ENCODE measurements at places on chromosomes 12 and 14.

- DNase-seq = no peak
Observed at GRCh38 chr14:76546426-76547221, 170.7 kb downstream of the ESRRB start.

DNA sequence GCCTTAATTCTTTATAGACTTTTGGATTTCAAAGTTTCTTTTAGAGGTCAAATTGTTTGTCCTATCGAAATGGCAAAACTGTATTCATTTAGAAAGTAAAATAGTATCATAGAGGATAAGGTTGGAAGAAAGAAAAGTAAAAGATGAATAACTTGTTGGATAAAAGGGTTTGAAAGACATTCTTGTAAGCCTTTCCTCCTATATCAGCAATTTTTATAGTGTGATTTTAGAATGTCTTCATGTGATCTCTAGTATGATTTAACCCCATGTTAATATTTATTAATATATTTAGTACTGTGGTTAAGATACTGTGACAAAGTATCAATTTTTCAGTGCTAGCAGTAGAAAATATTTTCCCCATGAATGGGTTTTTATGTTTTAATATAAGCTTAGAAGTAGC lies 4.5 kb downstream of the ARF6 start:
- DNase-seq = no peak

DNA sequence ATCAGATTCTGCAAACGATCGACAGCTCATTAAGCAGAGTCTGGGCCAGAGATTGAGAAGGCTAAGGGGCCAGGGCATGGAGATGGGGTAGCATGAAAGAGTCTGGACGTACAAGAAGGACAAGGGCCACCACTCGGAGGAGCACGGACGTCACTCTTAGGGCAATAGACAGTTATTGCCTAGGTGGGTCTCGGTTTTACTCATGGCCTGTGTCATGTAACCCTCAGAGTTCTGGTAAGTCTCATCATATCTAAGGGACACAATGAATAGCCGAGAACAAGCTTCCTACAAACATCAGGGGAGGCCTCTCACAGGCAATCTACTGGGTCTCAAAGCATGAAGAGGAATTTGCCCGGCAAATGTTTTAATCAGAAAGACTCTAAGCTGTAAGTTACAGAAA lies 30.4 kb upstream of the ITPK1 start:
- no peak for DNase-seq

- no peak for DNase-seq
Observed at GRCh38 chr12:90827567-90827966, 127.4 kb downstream of the CCER1 start.

- no peak for DNase-seq
Observed at GRCh38 chr12:42097971-42098370, 46.7 kb downstream of the GXYLT1 start.

GRCh38 chr12:49980501-49981349 lies 8.0 kb downstream of the AQP6 start:
- DNase-seq = no peak

DNA sequence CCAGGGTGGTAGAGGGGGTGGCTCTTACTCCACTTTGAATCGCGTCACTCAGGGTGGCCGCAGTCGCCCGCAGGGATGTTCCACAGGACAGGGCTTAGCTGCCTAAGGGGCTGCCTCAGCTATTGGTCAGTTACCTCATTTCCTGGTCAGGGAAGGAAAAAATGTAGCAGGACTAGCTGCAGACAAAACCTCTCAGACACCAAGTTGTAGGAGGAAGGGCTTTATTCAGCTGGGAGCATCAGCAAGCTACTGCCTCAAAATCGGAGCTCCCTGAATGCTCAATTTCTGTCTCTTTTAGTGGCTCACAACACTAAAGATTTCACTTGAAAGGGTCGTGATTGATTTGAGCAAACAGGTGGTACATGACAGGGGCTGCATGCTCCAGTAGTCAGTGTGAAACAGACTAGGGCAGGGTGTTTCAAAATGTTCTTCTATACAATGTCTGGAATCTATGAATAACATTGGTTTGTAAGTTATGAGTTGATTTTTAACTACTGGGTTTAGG lies 6.4 kb upstream of the CLEC6A start:
- DNase-seq = no peak

GRCh38 chr12:88958946-88959345 lies 378.7 kb upstream of the KITLG start:
- no peak for DNase-seq

DNA sequence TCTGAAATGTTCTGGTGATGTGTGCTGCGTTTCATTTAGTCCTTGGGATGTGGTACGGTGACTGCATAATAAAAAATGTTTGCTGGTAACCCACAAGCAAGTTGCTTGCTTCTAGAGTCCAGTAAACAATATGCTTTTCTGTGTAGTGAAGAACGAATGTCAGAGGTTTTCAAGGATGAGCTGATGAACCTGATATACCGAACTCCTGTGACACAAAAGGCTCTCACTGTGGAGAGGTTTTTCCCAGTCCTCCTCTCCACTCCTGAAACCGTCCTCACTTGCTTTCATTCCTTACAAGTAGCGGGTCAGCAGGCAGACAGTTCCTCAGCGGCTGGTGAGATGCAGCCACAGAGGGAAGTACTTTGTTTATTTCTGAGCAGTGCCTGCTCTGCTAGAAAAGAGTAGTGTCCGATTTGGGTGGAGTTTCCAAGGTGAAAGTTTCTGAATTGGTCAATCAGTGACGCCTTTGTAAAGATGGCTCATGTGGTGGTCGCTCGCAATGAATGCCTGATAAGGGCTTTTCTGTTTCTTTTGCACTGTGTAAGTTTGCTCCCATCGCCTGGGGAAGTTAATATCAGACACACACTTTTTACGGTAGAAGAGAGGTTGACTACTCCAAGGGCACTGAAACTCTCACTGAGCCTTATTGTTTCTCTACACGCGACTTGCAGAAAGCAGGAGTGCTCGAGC lies 3.0 kb downstream of the ETV6 start:
- DNase-seq = no peak

DNA sequence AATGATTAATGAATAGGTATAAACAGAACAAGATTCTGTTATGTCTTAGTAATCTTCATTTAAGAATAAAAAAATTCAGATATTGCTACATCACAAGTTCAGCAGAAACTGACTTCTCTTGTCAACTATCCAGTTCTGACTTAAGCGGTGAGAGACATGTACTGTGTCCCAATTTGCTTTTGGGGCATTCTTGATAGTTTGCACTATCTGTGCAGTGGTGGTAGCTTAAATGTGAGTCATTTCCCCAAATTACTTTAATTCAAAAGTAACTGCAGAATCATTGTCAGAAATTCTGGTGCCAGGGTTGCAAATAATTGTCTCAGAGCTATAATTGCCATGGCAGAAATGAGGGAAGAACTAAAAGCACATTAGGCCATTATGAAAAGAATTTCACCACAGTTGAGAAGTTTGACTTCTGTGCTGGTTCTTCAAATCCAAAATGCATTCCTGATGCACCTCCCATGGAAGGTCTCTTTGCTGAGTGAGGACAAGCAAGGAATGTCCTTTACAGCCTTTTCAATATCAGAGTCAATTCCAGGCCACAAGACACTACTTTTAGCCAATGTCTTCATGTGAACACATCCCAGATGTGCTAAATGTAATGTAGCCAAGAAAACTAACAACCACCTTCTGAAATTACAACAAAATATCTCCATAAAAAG lies 304.7 kb downstream of the SSPN start:
- DNase-seq = no peak

- no peak for DNase-seq
Observed at GRCh38 chr12:52582486-52582885, 8.8 kb upstream of the KRT74 start.

- no peak for DNase-seq
Observed at GRCh38 chr14:50106178-50106577, 10.2 kb downstream of the VCPKMT start.

DNA sequence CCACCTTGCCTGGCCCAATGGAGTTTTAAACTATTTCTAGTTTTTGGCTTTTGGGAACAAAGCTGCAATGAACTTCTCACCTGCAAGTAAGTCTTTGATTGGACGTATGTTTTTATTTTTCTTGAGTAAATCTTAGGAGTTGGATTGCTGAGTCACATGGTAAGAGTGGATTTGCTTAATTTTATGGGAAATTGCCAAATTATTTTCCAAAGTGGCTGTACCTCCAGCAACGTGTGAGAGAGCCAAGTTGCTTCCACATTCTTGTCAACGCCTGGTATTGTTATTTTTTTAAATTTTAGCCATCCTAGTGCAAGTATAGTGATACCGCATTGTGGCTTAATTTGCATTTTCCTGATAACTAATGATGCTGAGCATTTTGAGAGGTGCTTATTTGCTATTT lies 136.6 kb downstream of the LMNTD1 start:
- DNase-seq = no peak

- no peak for DNase-seq
Observed at GRCh38 chr12:19200261-19200660, 70.7 kb downstream of the PLEKHA5 start.

- no peak for DNase-seq
Observed at GRCh38 chr12:107152315-107152714, 59.0 kb upstream of the CRY1 start.

GRCh38 chr14:41385797-41386196 lies 220.9 kb upstream of the LRFN5 start:
- DNase-seq = no peak

- no peak for DNase-seq
Observed at GRCh38 chr12:115204957-115205754, 521.2 kb upstream of the TBX3 start.

DNA sequence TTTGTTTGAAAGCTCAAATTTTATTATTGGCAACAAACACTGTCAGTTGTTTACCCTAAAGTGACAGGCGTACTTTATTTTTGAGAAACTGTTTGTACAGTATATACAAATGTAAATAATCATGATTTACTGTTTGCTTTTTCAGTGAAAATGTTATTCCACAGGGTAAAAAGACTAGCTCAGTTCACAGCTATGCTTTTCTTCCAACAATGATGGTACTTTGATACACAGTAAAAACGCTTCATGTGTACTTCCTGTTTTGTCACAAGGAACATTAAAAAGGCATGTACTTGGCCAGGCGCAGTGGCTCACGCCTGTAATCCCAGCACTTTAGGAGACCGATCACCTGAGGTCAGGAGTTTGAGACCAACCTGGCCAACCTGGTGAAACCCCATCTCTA lies 53.7 kb downstream of the MON2 start:
- no peak for DNase-seq

GRCh38 chr12:16568873-16569272 lies 37.1 kb downstream of the LMO3 start:
- no peak for DNase-seq

DNA sequence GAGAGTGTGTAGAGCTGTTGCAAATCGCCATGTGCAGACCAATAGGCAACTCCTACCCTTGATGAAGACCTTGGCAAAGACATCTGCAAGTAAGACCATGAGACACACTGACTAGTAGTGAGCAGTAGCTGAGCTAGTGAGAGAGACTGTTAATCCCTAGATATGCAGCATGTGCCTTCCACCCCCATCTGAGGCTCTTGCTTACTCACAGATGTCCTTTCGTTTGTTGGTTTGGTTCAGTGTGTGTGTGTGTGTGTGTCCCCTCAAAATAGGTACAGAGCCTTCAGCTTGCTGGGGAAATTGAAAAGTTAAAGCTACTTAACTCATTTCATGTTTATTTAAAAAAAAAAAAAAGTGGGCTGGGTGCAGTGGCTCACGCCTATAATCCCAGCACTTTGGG lies 37.6 kb downstream of the MYF5 start:
- no peak for DNase-seq

GRCh38 chr14:99560922-99561683 lies 42.9 kb downstream of the CCDC85C start:
- no peak for DNase-seq

DNA sequence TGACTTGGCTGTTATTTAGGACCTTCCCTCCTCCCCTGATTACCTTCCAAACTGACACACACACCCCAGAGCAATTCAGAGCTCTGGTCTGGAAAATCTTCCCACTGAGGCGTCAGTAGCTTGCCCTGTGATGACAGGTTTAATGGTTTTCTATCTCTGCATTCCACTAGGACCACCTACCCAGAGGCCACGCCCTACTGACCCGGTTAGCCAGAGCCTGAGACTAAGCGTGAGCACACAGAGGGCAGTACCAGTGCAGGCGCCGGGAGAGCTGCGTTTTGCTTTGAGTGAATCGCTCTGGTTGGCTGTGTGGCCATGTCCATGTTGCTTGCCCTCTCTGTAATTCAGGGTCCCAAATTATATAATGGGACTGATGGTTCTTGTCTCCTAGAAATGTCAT lies 36.2 kb upstream of the ATP2A2 start:
- no peak for DNase-seq

DNA sequence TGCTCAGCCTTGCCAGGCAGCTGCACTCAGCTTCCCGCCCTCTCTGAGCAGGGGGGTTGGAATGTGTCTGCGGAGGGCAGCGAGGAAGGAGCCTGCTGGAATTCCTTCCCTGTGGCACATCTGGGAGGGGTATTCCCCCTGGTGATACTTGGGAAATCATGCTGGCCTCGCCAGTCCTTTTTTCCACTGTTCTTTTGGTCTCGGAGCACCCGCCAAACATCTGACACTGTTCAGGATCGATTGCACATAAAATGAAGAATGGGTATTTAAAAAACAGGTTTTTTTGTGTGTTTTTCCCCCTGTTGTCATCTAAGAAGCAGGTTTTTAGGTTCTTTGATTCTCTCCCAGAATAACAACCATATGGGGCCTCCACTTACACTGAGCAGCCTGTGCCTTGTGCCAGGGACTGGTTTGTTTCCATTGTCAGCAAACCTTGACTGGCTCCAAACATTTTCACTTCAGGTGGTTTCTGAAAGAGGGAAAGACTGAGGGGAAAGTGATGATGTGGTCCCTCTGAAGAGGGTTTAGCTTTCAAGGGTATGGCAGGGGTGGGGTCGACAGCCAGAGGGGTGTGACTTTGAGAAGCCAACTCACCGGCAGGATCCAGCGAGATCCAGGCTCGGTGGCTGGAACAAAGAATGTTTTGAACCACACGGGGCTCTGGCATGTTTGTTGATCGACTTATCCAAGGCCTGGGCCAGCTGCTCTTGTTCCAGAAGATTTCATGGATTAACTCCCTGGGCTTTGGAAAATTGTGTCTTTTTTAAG lies 215.1 kb downstream of the CACNA1C start:
- DNase-seq = no peak

- DNase-seq = no peak
Observed at GRCh38 chr14:59018460-59018859, 170.0 kb upstream of the DAAM1 start.

- no peak for DNase-seq
Observed at GRCh38 chr14:69041783-69042182, 62.7 kb upstream of the ACTN1 start.

DNA sequence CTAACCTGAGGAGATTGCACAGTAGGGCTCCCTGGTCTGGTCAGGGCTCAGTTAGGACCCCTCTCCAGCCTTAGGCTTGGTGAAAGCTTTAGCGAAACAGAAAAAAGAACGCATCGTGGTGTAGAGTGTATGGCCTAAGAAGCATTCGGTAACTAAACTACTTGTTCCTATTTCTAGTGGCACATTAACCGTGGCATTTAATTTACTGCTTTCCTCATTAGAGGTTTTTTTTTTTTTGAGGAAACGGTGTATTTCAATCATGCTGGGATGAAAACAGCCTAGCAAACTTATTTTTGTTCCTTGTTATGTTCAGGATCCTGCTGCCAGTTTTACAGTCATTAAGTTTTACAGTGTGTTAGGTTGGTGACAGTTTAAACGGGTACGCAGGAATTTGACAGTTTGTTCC lies 518 bp upstream of the OSBPL8 start:
- no peak for DNase-seq

GRCh38 chr14:31897581-31898186 lies 179.4 kb upstream of the ARHGAP5 start:
- no peak for DNase-seq

Measured in amygdala (tissue), 56 donors.